ENCODE measurements at places on chromosomes 6 and 20.

GRCh38 chr6:255041-255750 is 37.1 kb upstream of the DUSP22 start:
- DNase-seq = no peak

GRCh38 chr6:13413900-13414555 is 73.4 kb downstream of the GFOD1 start:
- DNase-seq = no peak

DNA sequence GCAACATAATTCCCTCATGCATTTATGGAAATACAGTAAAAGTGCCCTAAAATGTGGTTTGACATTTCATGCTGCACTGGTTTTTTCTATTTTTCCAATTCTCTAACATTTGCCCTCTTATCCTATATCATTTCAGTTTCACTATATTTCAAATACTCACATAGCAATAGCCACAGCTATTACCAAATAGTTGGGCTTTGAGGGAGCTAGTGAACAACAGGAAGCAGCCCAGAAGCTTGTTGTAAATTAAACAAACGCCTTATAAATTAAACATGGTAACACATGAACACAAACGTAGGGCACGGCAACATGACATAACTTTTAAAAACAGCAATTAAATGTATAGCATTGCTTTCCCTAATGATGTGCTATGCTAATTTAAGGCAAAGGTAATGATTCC is 469.0 kb downstream of the CDC5L start:
- no peak for DNase-seq

DNA sequence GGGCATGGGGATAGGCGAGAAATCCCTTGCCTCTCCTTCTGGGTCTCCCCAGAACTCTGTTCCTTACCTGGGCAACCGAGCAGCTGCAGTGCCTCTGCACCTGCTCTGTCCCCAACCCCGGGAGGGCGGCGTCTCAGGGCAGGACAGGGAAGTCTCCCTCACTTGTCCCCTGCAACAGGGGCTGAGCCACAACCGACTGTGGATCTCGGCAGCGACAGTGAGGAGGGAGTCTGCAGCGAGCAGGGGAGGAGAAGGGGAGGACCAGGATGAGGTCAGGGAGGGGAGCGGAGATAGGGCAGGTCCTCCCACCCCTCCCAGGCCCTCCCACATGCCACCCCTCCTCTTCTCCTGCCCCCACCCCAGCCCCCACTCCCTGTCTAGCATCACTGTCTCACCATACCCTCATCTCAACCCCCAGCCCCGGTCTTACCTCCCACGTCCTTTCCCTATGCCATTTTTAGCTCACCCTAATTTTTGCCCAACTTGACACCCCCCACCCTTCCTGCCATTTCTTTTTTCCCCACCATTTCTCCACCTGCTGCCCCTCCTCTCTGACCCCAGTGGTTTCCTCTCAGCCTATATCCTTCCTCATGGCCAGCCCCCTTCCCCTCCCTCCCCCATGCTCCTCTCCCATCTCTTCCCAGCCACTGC is at the start of gene TNXB:
Gene TNXB (minus strand): TSS at position 225 of the 651 bp plus-strand sequence. CDS start 11,140 bp downstream, outside the sequence.
- DNase-seq = no peak

DNA sequence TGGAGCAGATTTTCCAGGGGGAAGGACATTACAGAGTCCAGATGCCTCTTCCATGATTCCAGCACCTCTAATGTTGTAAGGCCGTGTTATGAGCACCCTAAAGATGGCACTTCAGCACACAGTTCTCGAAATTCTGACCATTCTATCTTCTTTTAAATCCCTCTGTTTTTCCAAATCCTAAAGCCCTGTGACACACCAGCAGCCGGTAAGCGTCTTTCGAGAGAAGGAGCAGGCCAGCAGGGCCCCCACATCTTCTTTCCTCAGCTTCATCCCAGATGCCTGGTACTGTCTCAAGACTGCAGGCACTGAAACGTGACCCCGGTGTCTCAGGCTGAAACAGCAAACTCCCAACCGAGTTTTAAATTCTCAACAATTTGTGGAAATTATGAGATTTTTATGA is 211.6 kb upstream of the FOXQ1 start:
- no peak for DNase-seq

DNA sequence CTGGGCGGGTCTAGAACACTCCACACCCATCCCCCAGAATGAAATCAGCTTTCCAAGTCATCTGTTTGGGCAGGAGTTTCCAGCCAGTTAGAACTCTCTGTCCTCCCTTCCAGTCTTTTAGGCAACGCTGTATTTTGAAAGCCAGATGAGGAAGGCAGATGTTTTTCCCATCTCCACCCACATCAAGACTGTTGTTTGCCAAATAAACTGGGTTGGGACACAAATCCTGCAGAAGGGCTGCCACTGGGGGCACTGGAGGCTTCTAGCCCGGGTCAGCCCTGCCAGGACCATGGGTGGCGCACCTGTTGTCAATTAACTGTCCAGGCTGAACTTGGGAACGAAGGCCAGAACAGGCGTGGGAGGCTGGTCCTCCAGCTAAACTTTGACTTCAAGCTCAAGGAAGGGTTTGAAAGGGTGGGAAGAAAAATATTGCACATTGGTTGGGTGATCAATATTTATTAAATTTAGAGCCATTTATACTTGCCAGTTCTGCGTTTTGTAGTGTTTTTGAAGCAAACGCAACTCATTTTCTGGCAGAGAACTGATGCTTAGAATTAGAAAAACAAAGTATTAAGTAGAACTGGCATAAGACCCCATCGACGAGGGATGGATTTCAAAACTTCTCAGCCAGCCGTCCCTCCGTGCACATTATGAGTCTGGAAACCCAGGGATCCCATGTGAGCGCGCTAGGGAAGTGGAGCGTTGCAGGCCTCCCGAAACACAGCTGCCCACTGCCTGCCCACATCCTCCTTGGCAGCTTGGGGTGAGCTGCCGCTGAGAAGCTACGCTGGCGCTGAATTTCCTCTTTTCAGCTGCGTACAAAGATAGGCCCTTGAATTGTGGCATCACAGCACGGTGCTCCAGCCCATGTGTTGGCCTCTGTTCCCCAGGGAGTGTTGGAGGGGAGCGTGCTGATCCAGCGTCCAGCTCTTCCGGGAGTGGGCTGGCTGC is 297.4 kb downstream of the QKI start:
- peak; percentile 4 for DNase-seq

GRCh38 chr6:5904532-5904931 is 102.2 kb downstream of the NRN1 start:
- DNase-seq = no peak

DNA sequence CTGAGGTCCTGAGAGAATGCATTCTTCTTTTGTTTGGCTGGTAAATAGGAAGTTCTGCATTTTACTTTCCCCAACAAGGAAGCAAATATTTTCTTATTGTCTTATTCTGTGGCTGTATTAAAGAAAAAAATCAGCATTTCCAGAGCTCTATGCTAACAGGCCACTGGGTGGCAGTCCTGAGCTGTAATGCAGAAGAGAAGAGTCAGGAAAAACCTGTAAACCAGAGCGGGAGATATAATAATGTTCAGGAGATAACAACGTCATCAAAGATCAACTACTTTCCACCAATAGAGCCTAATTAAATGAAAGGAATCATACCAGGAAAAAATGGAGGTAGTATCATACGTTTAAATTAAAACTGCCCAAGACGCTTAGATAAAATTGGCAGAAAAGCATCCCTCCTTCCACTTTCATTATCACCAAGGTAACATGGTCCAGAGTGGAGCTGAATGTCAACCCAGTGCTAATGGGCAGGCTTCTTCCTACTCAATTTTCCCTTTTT is 55.6 kb upstream of the CARMIL1 start:
- DNase-seq = peak; percentile 46

GRCh38 chr20:57998276-57998675 is 230.2 kb downstream of the ANKRD60 start:
- DNase-seq = no peak

- no peak for DNase-seq
Observed at GRCh38 chr6:144528743-144529425, 243.7 kb downstream of the UTRN start.

DNA sequence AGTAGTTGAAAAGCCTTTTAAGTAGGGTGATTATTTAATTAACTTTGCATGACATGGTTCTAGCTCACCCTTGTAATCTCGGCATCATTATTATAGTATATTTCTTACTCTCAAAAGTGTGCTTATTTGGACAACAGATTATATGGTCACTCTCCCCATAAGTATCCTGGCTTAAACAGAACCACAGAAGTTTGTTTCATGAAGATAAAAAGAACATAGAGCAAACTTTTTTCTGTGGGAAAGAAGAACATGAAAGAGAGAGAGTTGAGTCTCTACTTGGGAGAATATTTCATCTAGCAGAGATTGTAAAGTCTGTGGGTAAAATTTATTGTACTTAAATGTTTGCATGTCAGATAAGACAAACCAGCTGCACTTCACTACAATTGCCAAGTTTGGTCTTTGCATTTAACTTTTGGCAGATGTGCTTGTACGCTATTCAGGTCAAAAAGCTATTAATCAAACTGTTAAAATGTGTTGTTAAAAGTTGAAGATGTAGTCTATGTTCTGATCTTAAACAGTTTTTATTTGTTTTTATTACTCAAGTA is 33.4 kb upstream of the PRIM2 start:
- DNase-seq = no peak

- peak; percentile 80 for DNase-seq
Observed at GRCh38 chr6:116682334-116682712, 1.3 kb downstream of the KPNA5 start.

GRCh38 chr6:22970004-22970403 is 400.6 kb downstream of the HDGFL1 start:
- DNase-seq = no peak

- no peak for DNase-seq
Observed at GRCh38 chr20:24773168-24773567, 175.9 kb upstream of the CST7 start.

DNA sequence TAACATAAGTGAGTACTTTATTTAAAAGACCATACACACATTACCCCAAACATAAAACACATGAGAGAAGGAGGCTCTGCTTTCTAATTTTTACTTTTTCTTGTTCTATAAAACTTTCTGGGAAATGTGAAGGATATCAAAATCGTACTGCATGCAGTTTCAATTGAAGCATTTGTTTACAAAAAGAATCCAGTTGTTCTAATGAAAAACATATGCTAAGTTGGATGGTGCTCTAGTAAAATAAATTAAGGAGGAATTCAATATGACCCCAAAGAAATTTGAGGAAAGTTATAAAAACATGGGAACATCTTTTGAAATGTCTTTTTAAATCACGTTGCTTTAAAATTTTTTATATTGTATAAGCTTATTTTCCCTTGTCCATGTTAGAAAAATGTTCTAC is 37.6 kb downstream of the OR2B6 start:
- DNase-seq = no peak

DNA sequence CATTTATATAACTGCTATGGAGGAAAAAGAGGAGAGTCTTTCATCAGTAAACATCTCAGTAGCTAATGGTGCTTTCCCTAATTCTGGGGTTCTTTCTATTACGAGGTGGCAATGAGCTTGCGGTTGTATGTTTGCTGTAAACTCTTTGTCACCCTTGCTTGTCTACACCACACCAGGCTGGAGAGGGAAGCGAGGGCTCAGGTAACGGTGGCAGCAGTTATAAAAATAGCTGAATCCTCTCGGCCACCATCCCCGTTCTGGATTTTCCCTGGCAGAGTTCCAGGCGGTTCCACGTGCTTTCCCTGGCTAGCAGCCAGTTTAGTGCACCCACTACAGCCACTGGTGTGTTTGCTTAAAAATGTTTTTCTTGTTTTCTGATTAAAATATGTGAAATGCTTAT is 39.0 kb downstream of the MAS1 start:
- peak; percentile 83 for DNase-seq

GRCh38 chr6:11645016-11645415 is 107.5 kb downstream of the TMEM170B start:
- no peak for DNase-seq

DNA sequence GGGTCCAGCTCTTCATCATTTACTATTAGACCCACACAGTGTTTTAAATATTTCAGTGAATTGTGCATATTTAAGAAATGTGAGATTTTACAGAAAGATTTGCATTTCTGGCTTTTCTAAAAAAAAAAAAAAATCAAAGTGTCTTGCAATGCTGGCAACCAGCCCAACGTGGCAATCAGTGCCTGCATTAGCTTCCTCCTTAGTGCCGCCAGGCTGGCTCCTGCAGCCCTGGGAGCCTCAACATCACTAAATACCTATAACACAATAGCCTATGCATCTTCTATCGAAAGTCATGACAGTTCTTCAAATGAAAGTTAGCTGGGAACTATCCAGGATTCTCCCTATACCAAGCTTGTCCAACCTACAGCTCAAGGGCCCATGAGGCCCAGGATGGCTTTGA is 9.4 kb upstream of the CD93 start:
- no peak for DNase-seq

- no peak for DNase-seq
Observed at GRCh38 chr6:84224251-84224650, 3.2 kb downstream of the CEP162 start.

- DNase-seq = no peak
Observed at GRCh38 chr6:147117580-147117979, 86.6 kb upstream of the STXBP5 start.

DNA sequence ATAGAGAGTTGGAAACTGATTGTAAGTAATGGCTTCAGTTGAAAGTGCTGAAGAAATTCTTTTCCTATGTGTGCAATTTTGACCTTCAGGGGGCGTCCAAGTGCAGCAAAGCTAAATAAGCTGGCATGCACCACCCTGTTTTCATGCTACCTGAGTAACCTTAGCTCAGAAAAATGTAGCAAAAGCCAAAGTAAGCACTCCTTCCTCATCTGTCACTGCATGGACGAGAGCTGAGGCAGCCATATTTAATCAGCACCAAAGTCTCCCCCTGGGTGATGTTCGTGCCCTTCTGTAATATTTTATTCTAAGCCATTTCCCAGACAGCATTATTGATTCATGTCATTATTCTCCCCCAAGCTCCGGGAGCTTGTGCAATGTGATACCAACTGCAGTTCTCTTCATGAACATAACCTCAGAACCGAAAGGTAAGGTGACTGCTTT is 123.1 kb downstream of the RPS12 start:
- DNase-seq = peak; percentile 4

DNA sequence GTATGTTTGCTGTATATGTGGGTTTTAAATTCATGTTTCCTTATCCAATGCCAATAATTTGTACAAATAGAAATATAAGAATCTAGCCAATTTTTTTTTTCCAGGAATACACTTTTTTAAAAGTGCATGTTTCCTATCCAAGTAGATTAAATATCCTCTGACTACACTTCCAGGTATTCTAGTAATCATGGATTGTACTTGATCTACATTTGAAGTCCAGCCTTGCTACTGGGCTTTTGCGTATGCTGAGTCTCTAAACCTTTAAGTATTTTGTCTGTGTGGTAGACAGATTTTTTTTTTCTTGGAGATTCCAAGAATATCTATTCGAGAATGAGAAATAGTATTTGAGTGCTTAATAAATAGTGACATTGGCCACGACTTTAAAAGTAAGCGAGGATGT is 188.3 kb downstream of the SASH1 start:
- no peak for DNase-seq

GRCh38 chr6:140311146-140311545 is 936.7 kb upstream of the CITED2 start:
- no peak for DNase-seq

DNA sequence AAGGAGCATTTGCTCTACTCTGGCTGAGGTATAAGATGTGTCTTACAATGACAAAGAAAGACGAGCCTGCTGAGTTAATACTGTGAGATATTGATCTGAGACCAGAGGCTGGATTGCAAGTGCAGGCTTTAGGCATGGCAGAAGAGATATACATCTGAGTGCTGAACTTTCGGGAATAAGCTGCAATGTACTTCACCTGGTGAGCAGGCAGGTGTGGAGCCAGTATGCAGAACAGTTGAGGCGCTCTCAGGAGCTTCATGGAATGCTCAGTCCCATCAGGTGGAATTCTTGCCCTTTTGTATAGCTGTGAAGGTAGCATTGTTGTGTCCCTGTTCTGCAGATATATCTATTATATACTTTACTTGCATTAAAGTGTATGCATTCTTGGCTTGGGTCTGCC is 179.3 kb upstream of the RIMS1 start:
- no peak for DNase-seq

- DNase-seq = no peak
Observed at GRCh38 chr6:121505284-121505683, 69.8 kb downstream of the GJA1 start.
